Gastroesophageal sphincter (tissue), 4 donors: ENCODE measurements at places on chromosomes 7 and 10.

- no peaks in the 10 kb centered on the region for H3K4me1 ChIP-seq
- H3K27ac ChIP-seq = no peak overlapping the region
- ATAC-seq = no peak
- no peak overlapping the region for H3K4me3 ChIP-seq
- no peaks in the 10 kb centered on the region for H3K27me3 ChIP-seq
Observed at GRCh38 chr10:12973149-12973718, 28.3 kb downstream of the CCDC3 start.

GRCh38 chr7:18976715-18977471 is 140.5 kb downstream of the TWIST1 start:
- H3K4me1 ChIP-seq = peaks cover 2% of the 10 kb centered on the region
- H3K36me3 ChIP-seq = no peaks in the 10 kb centered on the region
- no peak for ATAC-seq
- H3K27ac ChIP-seq = no peak overlapping the region
- no peak overlapping the region for H3K4me3 ChIP-seq
- H3K27me3 ChIP-seq = no peaks in the 10 kb centered on the region

DNA sequence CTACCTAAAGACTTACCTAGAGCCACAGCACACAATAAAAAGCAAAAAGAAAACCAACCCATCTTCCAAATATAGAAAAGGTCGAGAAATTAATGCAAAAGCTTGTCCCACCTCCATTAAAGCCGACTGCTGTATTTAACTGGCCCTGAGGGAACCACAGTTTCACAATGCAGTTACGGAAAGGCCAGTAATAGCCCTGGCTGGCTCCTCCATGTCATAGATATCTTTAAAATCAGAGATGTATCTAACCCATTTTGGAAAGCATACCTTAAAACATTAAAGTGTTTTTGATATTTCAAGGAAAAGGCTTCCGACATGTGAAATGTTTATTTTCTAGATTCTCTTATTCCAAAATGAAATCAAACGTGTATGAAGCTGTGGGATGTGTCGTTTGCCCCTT is 23.0 kb downstream of the HDAC9 start:
- H3K27me3 ChIP-seq = no peaks in the 10 kb centered on the region
- H3K4me3 ChIP-seq = no peak overlapping the region
- ATAC-seq = no peak
- no peak overlapping the region for H3K27ac ChIP-seq
- H3K36me3 ChIP-seq = no peaks in the 10 kb centered on the region
- H3K4me1 ChIP-seq = no peaks in the 10 kb centered on the region

GRCh38 chr10:87829986-87830729 is 12.1 kb upstream of the ATAD1 start:
- H3K4me1 ChIP-seq = no peaks in the 10 kb centered on the region
- no peak overlapping the region for H3K4me3 ChIP-seq
- H3K36me3 ChIP-seq = no peaks in the 10 kb centered on the region
- H3K27me3 ChIP-seq = no peaks in the 10 kb centered on the region

- no peaks in the 10 kb centered on the region for H3K4me1 ChIP-seq
- no peak overlapping the region for H3K4me3 ChIP-seq
- H3K36me3 ChIP-seq = peaks cover 35% of the 10 kb centered on the region
- H3K27ac ChIP-seq = no peak overlapping the region
- peak; percentile 19 for ATAC-seq
- no peaks in the 10 kb centered on the region for H3K27me3 ChIP-seq
Observed at GRCh38 chr10:87750001-87750671, 67.9 kb downstream of the ATAD1 start.

DNA sequence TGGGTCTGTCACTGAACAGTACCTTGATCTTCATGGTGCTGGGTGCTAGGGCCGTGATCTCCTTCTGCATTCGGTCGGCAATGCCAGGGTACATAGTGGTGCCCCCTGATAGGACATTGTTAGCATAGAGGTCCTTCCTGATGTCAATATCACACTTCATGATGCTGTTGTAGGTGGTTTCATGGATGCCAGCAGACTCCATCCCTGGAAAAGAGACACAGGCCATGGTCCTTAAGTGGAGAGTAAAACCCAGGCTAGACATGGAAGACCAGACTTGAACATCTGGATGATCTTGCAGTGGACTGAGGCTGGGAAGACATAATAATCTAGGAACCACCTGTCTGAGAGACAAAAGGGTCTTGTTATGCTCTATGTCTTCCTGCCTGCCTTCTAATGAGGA is 14.5 kb downstream of the ACTA2 start:
- H3K27ac ChIP-seq = peak overlapping the region; percentile 82
- H3K36me3 ChIP-seq = peaks cover 36% of the 10 kb centered on the region
- no peak for ATAC-seq
- H3K4me1 ChIP-seq = peaks cover 81% of the 10 kb centered on the region
